Stimulated activated CD8-positive, alpha-beta memory T cell treated with anti-CD3 and anti-CD28 coated beads, Interleukin-4, amount 100 ng/mL, for 4 hours (primary cell): ENCODE measurements at places on chromosomes 3 and 15.

GRCh38 chr15:67006083-67007065 is 59.0 kb upstream of the SMAD3 start:
- no peak for DNase-seq

GRCh38 chr3:136149667-136150066 is 46.5 kb downstream of the MSL2 start:
- DNase-seq, result no peak

DNA sequence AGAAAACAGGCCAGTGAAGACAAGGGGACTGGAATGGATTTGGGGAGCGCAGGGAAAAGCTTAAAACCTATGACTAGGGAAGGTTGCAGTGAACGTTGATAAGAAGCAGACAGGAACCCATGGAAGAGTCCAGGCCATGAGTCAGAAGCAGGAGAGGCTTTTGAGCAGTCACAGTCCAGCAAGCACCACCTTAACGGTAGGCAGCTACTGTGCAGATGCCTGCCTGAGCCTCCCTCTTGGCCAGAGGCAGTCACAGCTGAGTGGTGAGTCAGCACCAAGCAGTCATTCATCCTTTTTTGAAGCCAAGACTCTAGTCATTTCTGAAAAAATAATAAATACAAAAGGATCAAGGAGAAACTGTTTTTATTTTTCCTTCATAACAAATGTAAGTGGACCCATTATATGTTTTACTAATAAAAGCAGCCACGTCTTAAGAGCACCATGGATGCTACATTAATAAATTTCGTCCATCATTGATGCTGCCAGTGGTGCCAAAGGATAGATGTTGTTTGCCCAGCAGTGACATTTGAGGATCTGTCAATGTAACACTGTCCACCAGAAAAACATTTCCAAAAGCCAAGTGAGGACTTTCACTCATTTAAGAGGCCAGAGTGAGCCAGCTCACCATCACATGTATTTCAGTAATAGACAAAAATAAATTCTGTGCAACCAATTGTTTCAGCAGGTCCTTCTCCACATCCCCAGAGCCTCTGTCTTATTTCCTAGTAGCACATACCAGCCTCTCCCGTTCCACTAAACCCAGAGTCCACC is 42.1 kb upstream of the ACTC1 start:
- no peak for DNase-seq

DNA sequence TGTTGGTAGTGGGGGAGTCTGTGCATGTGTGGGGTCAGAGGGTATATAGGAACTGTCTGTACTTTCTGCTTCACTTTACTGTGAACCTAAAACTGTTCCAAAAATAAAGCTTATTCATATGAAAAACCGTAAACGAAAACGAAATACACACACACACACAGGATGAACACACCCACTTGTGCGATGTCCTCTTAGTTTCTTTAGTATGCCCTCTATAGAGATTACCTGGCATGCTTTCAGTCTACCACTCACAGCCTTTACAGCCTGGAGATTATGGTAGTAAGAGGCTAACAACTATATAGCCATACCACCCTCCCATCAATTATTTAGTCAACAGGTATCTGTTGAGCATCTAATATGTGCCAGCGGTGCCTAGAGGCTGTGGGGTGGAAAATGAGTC is 60.0 kb upstream of the UBE3A start:
- no peak for DNase-seq

GRCh38 chr15:85458764-85459163 is 78.4 kb downstream of the AKAP13 start:
- no peak for DNase-seq

DNA sequence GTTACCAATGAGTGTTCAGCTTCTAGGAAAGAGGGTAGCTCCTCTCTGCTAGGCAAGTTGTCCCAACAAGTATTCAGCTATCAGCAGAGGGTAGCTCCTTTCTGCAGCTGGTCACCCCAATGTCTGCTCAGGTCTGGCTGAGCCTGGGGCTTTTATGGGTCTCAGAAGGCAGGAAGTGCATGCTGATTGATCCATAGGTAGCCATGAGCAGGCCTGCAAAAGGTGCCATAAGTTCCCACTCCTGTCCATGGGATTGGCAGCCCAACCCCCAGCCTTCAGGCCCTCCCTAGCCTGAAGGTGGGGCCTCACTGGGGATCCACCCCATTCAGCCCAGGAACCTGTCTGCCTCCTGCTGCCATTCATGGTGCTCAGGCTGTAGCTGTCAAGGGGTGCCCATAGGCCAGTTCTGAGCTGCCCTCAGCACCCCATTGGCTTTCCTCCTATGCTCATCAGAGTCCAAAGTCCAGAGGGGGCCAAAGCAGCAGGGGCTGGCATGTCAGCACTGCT is 34.6 kb upstream of the DNAJC13 start:
- no peak for DNase-seq

GRCh38 chr3:122572940-122573412 is 4.5 kb upstream of the PARP15 start:
- DNase-seq, result no peak

DNA sequence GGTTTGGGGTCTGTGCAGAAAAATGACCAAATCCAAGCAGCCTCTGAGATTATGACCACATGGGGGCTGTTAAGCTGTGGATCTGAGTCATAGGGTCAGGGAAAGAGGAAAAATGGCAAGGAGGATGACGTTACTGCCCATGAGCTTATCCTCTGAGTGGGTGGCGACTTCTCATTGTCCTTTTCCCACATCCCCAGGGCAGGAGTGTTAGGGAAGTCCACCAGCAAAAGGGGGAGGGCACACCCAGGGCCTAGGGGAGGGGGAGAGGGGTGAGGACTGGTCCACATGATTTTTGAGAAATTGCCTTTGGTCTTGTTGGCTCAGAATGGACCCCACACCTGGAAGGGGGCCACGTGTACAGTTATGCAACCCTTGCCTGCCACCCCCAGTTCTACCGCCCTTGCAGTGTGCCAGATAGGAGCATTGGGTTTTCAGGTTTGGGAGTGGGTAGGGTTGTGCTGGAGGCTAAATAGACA is 2.6 kb downstream of the CD276 start:
- DNase-seq, result no peak

- no peak for DNase-seq
Measured at GRCh38 chr3:138114988-138115971, at the start of gene DZIP1L. TSS of gene DZIP1L (minus strand) at chr3:138115608. CDS start at chr3:138103971, 11,637 bp downstream.

GRCh38 chr3:60025096-60026050 is 975.5 kb upstream of the CFAP20DC start:
- no peak for DNase-seq

- no peak for DNase-seq
Measured at GRCh38 chr3:63303238-63303637, 25.1 kb downstream of the SYNPR start.

DNA sequence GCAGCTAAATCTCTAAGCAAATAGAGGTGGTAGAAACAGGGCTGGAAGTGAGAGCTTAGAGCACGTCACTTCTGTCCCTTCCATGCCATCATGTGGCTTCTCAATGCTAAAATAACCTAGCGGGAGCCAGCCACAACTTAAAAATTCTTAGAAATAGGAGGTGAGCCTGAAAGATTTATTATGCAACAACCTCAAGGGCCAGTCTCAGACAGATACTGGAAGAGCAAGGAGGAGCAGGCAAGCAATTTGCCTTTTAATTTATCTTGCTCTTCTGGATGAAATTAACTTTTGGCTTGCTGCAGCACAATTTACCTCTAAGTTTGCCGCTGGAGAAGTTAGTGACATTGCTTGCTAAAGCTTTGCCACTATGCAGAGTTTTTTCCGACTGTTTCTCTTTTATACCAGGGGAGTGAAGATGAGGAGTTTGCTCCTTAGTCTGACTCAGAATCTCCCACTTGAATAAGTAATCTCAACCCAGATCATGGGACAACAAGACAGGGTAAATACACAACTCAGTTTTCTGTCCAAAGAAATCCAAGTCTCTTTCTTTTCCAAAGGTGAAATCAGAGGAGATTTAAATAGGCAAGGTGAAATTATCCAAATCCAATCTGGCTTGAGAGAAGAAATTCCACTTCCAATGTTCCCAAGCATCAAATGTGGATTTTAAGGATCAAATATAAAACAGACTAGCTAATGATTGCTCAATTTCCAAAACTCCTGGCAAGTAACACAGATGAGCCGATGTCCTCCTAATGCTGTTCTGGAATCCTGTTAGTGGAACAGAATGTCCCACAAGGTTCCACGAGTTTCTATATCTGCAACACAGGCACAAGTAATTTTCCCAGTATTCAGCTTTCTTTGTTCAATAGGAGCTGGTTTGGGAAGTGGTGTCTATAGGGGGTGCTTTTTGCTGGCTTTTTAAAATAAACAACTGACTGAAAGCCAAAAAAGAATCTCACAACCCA is 329.4 kb upstream of the RORA start:
- no peak for DNase-seq

DNA sequence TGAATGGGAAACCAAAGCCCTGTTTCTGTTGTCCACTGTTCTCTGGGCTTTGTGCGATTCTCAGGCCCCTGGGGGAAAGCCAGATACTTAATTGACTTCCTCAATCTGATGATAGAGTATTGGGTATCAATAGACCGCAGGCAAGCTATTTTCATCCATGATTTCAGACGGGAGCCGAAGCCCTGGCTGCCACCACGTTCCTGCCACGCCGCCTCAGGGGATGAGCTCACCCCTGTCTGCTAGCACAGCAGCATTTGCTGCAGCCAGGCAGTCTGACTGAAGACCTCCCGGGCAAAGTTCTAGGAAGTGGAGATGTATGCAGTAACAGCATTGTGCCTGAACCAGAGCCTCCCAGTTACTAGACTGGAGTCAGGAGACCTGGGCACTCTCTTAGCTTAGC is 69.8 kb downstream of the ISG20 start:
- DNase-seq, result no peak

- no peak for DNase-seq
Measured at GRCh38 chr3:128282380-128283196, 129.3 kb downstream of the EEFSEC start.

DNA sequence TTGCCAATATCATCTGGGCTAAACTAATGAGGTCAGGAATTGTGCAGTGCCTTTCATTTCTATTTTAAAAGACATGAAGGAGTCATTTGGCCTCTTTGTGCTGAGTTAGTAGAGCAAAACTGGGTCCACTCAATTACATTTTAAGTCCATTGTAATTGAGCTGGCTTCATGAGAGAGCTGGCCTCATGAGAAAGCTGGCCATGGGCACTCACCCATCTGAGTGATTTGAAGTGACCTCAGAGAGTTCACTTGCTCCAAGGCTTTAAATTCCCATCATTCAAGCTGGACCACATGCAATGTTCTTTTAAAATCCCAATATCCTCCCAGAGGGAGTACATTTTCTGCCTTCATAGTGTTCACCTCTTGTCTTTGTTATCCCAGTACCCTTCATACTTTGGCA is 335.9 kb upstream of the WNT5A start:
- DNase-seq, result no peak

GRCh38 chr3:23455084-23455483 is 252.0 kb downstream of the UBE2E2 start:
- no peak for DNase-seq

DNA sequence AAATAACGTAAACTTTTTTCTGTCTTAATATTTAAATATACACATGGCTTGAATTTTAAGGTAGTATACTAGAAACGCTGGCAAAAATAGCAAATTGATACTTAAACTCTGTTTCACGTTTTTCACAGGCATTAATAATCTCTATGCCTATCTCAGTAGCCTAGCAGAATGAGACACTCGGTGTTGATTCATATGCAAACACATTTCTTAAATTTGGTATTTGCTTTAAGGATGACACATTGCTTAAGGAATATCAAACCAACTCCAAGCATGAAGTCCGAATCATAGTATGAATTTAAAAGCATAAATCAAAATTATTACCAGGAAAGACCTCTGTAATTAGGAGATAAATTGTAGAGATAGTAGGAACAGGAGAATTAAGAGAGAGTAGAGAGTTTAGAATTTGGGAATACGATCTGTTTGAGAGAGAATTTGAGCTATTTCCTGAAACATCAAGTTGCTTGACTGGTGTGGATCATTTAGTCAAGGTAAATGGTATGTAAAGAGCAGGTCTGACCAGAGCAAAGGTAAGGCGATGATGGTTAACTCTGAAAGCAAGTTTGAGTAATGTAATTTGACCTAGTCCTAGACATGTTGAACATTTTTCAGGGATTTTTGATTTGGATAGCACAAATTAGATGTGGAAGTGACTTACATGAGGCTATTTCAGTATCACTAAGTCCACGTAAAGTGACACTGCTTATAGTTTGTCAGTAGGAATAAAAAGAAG is 236.1 kb downstream of the ROBO1 start:
- DNase-seq, result no peak

GRCh38 chr3:150582620-150583019 is 20.5 kb upstream of the SELENOT start:
- no peak for DNase-seq

DNA sequence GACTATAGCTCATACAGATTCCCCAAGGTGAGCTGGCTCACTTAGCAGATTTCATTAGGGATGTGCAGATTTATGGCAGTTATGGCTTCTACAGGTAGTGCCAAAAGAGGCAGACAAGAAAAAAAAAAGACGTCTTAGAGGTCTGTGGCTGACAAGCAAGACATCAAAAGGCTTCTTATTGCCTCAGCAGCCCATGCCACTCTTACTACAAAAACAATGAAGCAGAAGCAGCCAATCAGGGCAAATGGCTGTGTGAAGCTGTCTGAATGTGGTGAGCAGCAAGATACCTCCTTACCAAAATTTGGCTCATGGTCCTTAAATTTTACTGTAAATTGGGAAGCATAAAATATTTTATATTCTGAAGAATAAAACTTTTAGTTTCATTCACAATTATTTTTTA is 557.5 kb upstream of the GOLIM4 start:
- no peak for DNase-seq

GRCh38 chr15:98393471-98393870 is 254.9 kb upstream of the IGF1R start:
- DNase-seq, result no peak

DNA sequence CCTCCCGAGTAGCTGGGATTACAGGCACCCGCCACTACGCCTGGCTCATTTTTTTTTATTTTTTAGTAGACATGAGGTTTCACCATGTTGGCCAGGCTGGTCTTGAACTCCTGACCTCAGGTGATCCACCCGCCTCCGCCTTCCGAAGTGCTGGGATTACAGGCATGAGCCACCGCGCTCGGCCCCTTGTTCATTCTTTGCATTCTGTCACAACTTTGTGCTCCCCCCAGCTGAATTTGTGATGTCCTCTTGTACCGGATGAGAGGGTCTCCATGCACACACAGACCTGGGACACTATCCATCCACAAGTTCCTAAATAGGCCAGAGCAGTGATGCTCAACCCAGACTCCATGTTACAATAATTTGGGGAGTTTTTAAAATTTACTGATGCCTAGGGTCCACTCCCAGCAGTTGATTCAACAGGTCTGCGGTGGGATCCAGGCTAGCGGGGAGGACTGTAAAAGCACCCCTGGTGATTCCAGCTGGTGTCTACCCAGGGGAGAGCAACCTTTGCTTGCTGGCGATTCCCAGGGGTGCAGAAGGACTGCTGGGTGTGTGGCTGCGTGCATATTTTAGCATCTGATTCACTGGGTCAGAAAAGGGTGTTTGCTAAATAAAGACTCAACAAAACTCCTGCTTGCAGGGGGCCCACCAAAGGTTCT is 1.0 kb downstream of the RASSF1 start:
- no peak for DNase-seq

GRCh38 chr3:20013396-20013795 is 1.3 kb upstream of the PP2D1 start:
- DNase-seq, result no peak
